ENCODE measurements at places on chromosomes 12 and 14.

- DNase-seq, result no peak
Observed at GRCh38 chr14:52021957-52022600, 32.7 kb downstream of the RTRAF start.

DNA sequence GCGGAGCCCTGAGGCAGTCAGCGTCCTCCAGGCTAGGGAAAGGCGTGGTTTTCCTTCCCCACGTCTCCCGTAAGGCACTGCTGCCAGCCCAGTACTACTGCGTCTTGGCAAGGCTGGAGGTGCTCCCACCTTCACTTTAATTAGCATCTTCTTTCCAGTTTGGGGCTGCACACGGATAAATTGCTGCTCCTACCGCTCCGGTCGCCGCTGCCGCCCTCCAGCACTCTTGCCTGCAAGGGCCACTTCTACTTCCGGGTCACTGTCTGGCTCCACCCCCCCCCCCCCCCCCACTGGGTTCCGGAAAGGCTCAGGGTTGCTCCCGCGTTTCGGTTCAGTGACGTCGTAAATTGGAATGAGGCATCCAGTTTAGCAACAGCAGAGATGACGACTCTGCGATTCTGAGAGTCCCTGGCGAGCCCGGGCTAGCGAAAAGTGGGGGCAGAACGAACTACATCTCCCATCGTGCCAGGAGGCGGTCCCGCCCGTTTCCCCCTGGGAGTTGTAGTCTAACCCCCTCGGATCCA, at the start of gene NEDD8:
Gene NEDD8 (minus strand): TSS at position 247 of the 524 bp plus-strand sequence. CDS start 100 bp downstream, at position 147.
- peak; percentile 96 for DNase-seq

- DNase-seq, result no peak
Observed at GRCh38 chr14:105538481-105539049, 12.2 kb downstream of the TMEM121 start.

DNA sequence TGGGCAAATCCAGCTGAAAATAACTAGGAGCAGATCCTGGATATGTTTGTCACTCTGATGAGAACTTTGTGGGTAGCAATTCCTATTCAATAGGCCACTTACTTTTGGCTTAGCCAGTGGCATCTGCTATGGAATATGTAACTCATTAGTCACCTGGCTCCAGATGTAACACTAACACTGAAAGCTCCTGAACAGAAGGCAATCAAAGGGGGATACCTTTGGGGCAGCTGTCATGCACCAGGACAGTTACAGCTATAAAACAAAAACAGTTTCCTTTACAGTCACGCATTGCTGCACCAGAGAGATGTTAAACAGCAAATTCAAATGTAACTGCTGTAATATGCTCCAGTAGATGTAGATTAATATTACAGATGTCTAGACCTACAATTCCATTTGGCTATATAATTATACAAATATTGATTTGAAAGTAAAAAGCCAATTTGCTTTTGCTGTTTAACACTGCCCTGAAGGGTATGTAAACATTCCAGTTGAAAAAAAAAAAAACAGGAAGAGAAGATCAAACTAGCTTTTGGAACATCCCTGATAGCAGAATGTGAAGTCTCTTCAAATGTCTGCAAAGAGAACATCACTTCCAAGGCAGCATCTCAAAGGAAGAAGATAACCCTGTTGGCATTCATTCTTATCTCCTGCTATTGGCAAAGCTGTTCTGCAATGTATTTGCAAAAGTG, 18.4 kb downstream of the RACGAP1 start:
- no peak for DNase-seq

GRCh38 chr12:94575024-94575423, 75.3 kb downstream of the TMCC3 start:
- no peak for DNase-seq

GRCh38 chr12:110458756-110459155, 8.6 kb upstream of the ARPC3 start:
- no peak for DNase-seq

DNA sequence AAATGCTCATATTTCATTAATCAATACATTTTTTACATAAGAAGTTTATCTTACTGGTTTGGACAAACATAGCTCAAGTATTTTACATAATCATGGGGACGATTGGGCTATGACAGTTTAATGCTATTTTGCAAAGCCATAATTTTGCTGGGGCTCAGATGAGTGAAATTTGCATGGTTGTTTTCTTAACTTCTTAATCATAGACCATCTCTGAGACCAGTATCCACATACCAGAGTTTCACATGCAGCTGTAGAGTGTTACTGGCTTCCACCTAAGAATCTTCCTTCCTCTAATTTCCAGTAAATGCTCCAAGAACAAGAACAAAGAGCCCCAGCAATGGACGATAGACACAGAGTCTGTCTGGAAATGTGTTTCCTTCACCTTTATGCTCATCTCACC, 303.0 kb upstream of the TMEM132C start:
- DNase-seq, result no peak

DNA sequence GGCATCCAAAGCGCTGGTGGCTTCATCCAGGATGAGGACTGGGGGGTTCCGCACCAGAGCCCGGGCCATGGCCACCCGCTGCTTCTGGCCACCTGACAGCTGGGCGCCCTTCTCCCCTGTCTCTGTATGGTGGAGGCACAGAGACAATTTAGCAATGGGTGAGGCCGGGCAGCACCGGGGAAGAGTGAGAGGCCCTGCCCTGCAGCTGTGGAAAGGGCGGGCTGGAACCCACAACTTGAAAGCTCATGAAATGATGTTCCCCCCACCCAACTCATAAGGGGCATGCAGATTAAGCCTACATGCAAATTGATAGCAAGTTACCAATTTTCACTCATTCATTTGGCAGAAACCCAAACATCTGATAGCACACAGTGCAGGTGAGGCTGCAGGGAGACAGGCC, 34.1 kb downstream of the ABCB9 start:
- DNase-seq, result no peak
